ELR (cell line): ENCODE measurements at places on chromosomes 7 and 10.

DNA sequence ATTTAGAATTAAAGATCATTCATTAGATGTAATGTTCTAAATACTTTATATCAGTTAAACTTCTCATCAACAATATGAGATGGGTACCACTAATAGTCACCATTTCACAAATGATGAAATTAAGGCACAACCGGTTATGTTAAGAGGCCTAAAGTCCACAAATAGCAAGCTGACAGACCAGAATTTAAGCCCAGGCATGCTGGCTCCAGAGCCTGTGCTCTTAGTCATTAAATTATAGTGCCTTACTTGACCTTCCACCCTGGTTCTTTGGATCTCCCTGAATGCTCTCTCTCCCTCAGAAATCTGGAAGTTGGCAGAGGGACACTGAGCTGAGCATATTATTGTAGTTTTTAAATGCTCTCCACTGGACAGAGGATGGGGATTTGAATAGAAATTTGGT lies 3.6 kb downstream of the LIPN start:
- no peak for DNase-seq

DNA sequence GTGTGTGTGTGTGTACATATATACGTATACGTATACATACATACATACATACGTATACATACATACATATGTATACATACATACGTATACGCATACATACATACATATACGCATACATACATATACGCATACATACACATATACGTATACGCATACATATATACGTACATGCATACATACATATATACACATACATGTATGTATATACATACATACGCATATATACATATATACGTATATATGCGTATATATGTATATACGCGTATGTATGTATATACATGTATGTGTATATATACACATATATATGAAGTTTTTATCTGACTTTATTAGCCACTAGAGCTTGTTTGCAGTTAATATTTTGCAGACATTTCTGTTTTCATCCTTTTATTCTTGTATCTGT lies 63.3 kb downstream of the TBC1D12 start:
- DNase-seq: no peak

DNA sequence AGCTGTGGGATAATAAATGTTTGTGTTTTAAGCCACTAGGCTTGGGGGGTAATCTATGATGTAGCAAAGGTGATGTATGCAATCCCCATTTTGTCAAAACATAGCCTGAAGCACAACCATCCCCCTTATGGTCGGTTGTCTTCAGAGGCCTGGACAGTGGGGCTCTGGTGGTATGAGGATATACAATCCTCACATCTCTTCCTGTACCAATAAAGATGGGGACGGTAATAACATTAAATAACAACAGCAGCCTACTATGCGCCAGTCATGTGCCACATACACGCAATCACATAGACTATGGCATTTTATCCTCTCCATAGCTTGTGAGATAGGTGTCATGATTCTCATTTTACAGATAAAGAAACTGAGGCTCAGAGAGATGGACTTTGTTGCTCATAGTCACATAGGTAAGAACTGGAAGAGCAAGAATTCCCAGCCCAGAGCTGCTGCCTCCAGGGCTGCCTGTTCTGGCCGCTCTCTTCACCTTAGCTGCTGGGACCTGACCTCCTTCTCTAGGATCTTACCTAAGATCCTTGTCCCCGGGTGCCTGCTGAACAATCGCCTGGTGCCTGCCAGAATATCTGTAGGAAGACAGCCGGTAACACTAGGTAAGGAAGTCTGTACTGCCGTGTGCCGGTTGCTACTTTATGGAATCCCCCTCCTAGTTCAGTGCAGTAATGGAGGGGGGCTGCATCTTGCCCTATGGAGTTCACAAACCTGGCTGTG lies 108.6 kb downstream of the ARHGAP22 start:
- peak; percentile 10 for DNase-seq

GRCh38 chr7:92057375-92057774 lies 76.9 kb downstream of the CYP51A1 start:
- no peak for DNase-seq

DNA sequence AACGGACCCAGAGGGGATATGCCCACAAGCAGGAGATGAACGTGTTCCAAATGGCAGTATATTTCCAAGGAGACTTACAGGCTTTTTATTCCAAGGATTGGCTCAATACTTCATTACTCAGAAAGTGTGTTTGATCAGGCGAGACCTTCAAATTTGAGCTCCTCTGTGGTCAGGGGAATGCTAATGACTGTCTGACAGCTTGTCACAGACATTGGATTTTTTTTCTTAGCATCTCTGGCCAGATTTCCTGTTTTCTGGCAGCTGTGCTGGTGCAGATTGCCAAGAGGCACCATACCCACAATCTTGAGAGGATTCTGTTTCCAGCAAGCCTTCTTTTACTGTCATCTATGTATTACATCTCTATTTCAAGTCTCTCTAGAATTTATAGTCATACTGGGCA lies 93.8 kb downstream of the C1GALT1 start:
- no peak for DNase-seq

- DNase-seq: no peak
Observed at GRCh38 chr10:113604572-113604971, 51.7 kb downstream of the HABP2 start.

DNA sequence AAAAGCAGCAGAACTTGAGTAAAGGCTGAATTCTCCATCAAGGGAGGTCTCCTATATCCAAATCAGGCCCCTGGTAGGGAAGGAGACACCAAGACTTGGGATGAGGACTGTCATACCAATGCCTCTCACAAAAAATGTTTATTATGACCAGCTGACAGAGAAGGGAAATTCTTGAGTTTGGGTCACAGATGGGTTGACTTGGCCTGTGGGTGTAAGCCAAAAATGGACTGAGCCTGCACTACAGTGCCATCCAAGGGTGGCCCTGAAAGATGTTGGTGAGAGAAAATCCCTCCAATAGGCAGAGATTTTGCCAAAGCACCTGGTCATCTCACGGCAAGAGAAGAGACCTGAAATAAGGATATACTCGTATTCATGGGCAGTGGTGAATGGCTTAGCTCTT lies 27.0 kb upstream of the PPIF start:
- DNase-seq: no peak

DNA sequence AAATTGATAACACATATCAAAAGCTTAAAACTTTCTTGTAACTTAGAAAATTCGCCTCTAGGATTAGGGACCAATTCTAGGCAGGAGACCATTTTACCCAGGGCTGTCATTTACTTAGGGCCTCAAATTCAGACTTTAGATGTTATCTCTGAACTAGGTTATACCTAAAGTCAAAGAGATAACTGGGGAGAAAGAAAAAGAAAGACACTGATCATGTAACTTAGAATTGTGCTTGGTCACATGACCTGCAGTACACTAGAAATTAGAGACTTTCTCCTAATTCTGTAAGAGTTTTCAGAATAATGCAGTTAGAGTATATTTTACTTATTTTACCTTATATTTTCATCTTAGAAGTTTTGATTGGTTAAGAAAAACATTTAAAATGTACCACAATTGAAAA lies 16.7 kb downstream of the ASB4 start:
- DNase-seq: no peak

GRCh38 chr10:71124921-71125748 lies 87.2 kb upstream of the UNC5B start:
- no peak for DNase-seq

GRCh38 chr10:89332123-89332633 lies 4.4 kb downstream of the IFIT3 start:
- DNase-seq: peak; percentile 76

- no peak for DNase-seq
Observed at GRCh38 chr10:26215396-26215934, 1.1 kb upstream of the GAD2 start.
